ENCODE measurements at places on chromosomes 11 and 22. TPM values are rescaled to one million over a fixed set of nuclear protein-coding genes. Genes with fewer than 3 reads are reported as not detected.

Gene HBD
- 1.0 TPM for polyA plus RNA-seq

Gene MRGPRX3
- not detected for polyA plus RNA-seq

Gene SLC22A12
- polyA plus RNA-seq: not detected

Gene FAM227A
- polyA plus RNA-seq: 1.0 TPM

Gene BAIAP2L2
- 1.2 TPM for polyA plus RNA-seq

Gene KCNQ1OT1
- 0.18 TPM for polyA plus RNA-seq

Gene GPHA2
- not detected for polyA plus RNA-seq

Gene APOBEC3G
- 7.3 TPM for polyA plus RNA-seq

Gene NCR3LG1
- polyA plus RNA-seq: 2.0 TPM

Gene GLYATL2
- polyA plus RNA-seq: 0.59 TPM

Gene SNX19
- polyA plus RNA-seq: 85.4 TPM

Gene GGT1
- 2.0 TPM for polyA plus RNA-seq

Gene WDR74
- polyA plus RNA-seq: 37.9 TPM

Gene TEX12
- not detected for polyA plus RNA-seq

Gene OTOG
- polyA plus RNA-seq: not detected

Gene PLCB3
- 30.2 TPM for polyA plus RNA-seq

Gene DNAJB7
- polyA plus RNA-seq: not detected

Gene OR4S1
- polyA plus RNA-seq: not detected

Gene SLC22A9
- not detected for polyA plus RNA-seq

Gene C11orf86
- polyA plus RNA-seq: 0.15 TPM

Gene RIMBP3B
- not detected for polyA plus RNA-seq

Gene OR51B2
- polyA plus RNA-seq: not detected

Gene PKDREJ
- polyA plus RNA-seq: not detected

Gene SMTNL1
- not detected for polyA plus RNA-seq

Gene TRIM49
- polyA plus RNA-seq: not detected

Gene MRGPRX4
- polyA plus RNA-seq: not detected

Gene MUC6
- not detected for polyA plus RNA-seq

Gene CARD18
- polyA plus RNA-seq: not detected

Gene PIK3IP1
- 11.8 TPM for polyA plus RNA-seq

Gene TRIOBP
- 73.9 TPM for polyA plus RNA-seq

Gene RTN4R
- polyA plus RNA-seq: 0.40 TPM

Gene XKR3
- not detected for polyA plus RNA-seq

Gene KCNQ1
- not detected for polyA plus RNA-seq

Gene BATF2
- polyA plus RNA-seq: 1.1 TPM

Gene OR10A4
- polyA plus RNA-seq: not detected

Gene CTNND1
- polyA plus RNA-seq: 145 TPM

Gene BTBD18
- polyA plus RNA-seq: not detected

Gene CALCA
- polyA plus RNA-seq: not detected

Gene TSPAN4
- polyA plus RNA-seq: 145 TPM

All from BJ (cell line).